ENCODE measurements at places on chromosomes 12 and 14.

- DNase-seq = no peak
Observed at GRCh38 chr12:41514021-41514777, 326.1 kb downstream of the PDZRN4 start.

- no peak for DNase-seq
Observed at GRCh38 chr12:20695232-20695631, at the start of gene SLCO1C1. Gene SLCO1C1, plus strand, starts transcription at chr12:20695332. Its CDS starts 4,245 bp downstream, at chr12:20699577.

GRCh38 chr12:4288296-4289131 lies 15.0 kb downstream of the CCND2 start:
- no peak for DNase-seq

GRCh38 chr12:111178181-111179081 lies 190.5 kb downstream of the PHETA1 start:
- no peak for DNase-seq

DNA sequence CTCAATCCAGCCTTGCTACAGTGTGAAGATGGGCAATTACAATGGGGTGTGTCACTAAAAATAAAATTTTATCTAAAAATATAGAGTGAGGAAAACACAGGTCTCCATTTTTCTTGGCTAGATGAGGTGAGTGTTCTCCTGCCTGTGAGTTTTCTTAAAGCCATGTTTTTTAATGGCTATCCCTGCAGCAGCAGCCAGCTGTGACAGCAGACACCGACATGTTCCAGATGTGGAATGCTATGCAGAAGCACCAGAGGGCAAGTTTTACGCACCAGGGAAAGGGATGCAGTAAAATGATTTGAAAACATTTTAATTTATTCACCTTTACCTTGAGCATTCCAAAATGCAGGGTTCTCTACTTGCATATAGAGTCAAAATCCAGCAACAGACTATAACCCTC lies 577.0 kb upstream of the STXBP6 start:
- DNase-seq = no peak

Measured in activated CD4-positive, alpha-beta T cell treated with anti-CD3 and anti-CD28 coated beads, Interleukin-2, amount 50 U/mL, for 48 hours (primary cell).